ENCODE measurements at places on chromosomes 5 and 9.

- DNase-seq: peak; percentile 15
These were observed 197.0 kb downstream of the PCSK1 start for GRCh38 chr5:96236051-96236450.

- no peak for DNase-seq
These were observed 142.0 kb upstream of the PANK3 start for GRCh38 chr5:168721002-168721753.

DNA sequence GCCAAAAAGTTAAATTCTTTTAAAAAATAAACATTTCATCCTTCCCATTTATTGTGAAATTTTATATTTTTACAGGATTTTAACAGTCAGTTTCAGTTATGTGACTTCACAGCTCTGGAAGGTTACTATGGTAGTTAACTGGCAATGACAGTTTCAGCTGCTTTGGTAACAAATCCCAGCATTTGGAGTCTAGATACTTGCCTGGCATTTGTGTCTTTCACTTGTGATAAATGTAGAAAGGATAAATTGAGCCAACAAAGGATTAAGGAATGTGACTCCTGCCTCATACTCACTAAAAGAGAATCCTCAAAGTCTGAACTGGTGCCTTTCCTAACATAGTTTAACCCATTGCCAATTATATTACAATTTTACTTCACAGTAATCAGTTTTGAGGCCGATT, 315.5 kb downstream of the FER start:
- DNase-seq: peak; percentile 31

DNA sequence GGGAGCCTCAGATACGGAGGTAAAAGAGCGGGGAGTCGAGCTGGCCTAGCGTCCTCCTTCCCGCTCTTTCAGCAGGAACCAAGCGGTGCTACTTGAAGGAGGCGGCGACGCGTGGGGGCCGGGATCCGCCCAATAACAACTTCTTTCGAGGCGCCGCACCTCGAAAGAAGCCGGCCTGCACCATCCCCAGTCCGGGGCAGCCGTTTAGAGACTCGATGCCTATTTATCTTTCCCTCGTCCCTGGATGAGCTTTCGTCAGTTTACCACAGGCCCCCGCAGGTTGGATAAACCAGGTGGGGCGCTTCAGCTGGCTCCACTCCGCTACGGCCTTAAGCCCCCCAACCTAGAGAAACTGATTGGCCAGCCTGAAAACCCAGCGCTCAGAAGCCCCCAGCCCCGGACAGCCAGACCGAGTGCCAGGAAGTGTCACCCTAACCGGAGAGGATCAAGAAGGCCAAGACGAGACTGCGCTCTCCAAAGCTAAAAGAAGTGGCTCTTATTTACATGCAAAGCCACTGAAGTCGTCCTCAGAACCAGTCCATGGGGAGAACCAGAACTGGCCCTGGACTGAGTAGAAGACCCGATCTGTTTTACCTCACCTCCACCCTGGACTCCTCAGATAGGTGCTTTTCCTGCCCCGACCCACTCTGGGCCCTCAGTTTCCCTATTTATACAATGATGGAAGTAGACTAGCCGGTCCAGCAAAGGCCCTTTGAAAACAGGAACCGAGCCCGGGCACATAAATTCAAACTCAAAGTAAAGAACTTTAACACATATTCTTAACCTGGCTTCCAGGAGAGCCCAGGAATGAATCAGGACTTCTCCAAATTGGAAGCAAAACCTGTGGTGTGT, 1.4 kb downstream of the HAND1 start:
- no peak for DNase-seq

DNA sequence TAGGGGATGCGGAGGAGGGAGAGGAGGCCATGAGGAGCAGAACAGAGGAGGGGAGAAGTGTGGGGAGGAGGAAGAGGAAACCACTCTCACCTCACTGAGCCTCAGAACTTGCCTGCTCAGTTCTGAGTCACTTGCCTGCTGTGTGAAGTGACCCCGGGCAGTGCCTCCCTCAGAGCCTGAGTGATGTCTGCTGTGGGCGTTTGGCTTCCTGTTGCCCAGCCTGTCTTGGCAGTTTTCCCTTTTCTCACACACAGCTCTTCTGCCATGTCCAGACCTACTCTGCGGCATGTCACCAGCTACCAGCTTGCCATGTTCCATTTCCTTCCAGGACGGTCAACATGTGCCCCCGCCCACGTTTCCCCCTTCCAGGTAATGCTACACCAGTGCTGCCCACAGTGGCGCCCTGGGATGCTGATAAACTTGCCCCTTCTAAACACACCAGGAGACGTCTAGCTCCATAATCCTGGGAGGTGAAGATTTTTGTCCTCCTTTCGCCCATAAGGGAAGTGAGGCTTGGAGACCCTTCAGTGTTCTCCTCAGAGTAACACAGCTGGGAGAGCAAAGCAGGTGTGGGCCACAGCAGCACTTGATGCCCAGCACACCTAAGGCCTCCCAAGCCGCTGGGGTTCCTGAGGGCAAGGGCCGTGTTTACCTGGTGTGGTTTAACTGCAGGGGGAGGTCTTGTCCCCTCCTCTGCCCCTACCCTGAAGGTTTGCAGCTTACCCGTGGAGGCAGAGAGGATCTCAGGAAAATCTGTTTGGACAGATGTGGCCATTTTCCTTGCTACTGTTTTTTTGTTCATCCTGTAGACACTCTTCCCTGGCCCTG, 63.8 kb upstream of the RNF130 start:
- DNase-seq: peak; percentile 80

DNA sequence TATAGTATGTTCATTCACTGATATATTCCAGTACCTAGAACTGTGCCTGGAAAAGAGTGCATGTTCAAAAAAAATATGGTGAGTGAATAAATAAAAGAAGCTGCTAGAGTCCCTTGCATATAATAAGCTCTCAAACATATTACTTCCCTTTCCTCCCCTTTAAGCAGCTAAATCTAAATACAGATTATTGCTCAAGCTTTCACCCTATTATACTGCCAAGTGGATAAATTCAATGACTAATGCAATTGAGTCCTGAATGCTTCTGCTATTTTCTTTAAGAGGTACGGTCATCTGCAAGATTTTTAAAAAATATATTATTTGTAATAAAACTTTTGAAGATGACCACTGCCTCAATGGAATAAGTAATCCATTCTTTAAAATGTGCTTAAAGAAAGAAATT, 248.4 kb downstream of the PLK2 start:
- DNase-seq: peak; percentile 11

DNA sequence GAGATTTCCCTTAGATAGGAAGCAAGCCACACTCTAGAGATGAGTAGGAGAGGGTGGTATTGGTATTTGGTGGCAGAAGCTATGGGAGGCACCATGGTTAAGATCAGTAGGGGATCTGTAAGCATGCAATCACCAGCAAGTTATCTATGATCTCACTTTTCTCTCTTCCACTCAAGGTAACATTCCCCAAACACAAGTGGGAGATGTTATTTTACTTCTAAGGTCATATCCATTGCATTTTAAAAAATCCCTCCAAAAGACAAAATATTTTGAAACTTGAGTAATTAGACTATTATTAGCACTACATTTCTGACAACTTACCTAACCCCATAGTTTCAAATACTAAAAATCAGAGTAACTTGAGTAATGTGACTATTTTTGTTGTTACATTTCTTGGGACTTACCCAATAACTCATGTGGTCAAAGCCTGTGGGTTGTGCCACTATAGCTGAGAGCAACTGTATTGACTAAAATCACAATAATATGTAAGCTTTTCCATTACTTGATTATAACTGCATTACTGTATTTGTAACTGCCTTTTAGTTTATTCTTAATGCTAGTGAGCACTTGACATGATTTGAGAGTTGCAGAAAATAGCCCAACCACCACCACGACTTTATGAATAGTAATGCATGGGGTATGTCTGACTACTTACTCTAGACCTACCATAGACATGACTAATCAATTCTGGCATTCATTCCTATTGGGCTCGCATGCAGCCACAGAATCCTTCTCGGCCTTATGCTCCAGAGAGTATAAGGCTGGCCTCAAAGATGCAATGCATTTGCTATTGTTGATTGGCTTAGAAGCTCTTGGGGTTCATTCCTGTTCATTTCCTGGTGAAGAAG, 264.7 kb downstream of the TRIM32 start:
- no peak for DNase-seq

GRCh38 chr5:172630482-172630881, 10.6 kb upstream of the NEURL1B start:
- DNase-seq: no peak

GRCh38 chr5:141362719-141363118, 1.2 kb upstream of the PCDHGA5 start:
- DNase-seq: no peak

DNA sequence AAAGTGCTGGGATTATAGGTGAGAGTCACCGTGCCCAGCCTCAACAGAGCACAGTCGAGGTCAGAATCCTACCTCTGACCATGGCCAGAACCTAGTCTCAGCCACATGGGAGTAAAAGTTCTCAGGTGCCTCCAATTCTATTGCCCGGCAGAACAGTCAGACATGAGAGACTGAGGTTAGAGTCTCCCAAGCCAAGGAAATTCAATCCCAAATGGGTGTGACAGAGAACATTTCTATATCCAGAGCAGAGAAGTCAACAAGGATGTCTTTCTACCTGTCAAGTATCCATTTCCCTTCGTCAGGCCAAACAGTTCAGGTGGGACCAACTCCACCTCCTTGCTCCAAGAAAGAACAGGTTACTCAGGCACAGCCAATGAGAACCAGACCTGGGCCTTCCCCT, 10.5 kb downstream of the ANXA6 start:
- DNase-seq: no peak

GRCh38 chr9:35158501-35159280, 3.1 kb upstream of the UNC13B start:
- no peak for DNase-seq

GRCh38 chr5:168647083-168647482, 67.9 kb upstream of the PANK3 start:
- DNase-seq: peak; percentile 61

GRCh38 chr9:74447451-74448193, 49.5 kb upstream of the RORB start:
- DNase-seq: no peak

DNA sequence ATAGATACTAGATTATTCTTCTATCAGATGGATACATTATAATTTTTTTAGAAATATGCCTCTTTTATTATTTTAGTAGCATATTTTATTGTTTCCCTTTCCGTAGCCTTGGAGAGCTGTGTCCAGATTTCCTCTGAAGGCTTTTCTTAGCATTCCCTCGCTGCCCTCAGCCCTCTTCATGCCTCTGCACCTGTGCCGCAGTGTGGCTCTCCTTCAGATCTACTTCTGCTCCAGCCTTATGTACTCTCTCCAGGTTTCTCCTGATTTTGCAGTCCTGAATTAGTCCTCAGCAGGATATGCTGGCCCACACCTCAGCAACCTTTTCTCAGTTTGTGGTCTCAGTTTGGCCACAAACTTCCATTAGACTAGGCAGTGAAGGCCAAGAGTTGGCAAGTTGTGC, 1052.0 kb downstream of the TAF11L14 start:
- DNase-seq: no peak

DNA sequence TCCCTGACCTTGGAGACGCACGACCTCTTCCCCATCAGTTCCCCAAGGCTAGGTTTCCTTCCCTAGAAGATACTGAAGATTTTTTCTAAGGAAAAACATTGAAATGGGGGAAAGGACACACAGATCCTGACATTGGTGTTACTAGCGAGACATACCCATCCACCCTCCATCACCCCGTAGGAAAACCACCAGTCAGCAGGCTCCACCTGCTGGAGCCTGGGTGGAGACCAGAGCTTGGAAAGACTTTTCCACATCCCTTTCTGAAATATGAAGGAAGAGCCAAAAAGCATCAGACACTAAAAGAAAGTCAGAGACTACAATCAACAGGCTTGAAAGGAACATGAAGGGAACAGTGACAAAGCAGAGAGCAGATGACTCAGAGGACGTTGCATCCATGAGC, 638.0 kb downstream of the IRX1 start:
- DNase-seq: no peak

DNA sequence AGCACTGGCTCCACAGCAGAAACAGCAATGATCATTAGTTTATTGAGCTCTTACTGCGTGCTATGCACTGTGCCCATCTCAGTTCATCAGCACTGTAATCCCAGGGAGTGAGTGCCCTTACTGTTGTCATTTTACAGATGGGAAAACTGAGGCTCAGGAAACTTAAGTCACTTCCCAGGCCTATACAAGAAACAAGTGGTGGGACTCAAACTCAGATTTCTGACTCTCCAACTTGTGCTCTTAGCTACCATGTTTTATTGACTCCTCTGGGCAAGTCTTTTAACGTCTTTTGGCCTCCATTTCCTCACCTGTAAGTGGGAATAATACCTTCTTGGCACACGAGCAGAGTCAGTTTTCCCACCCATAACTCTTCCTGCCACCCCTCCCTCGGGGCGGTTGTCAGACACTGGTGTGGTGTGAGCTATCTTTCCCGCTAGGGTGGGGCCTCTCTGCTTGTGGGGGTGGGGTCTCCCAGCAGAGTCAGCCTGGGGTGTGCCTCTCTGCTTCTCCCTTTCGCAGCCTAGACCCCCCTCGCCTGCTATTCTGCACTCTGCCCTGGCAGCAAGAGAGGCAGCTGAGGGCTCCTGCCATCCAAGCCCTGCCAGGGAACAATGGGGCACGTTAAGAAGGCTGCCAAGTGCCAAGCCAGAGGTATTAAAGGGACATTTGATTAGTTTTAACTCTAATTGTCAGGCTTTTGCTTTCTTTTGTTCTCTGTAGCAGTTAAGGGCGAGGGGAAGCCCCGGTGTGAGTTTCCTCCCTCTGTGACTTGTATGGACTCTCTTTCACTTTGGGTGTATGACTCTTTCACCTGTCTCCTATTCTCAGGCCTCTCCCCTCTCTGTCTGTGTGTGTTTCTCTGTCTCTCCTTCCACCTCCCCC, 12.1 kb downstream of the GALNT10 start:
- no peak for DNase-seq

- DNase-seq: no peak
These were observed 13.4 kb downstream of the OLFML2A start for GRCh38 chr9:124790301-124790700.

- peak; percentile 71 for DNase-seq
These were observed 88.6 kb upstream of the RASGRF2 start for GRCh38 chr5:80871541-80871961.

DNA sequence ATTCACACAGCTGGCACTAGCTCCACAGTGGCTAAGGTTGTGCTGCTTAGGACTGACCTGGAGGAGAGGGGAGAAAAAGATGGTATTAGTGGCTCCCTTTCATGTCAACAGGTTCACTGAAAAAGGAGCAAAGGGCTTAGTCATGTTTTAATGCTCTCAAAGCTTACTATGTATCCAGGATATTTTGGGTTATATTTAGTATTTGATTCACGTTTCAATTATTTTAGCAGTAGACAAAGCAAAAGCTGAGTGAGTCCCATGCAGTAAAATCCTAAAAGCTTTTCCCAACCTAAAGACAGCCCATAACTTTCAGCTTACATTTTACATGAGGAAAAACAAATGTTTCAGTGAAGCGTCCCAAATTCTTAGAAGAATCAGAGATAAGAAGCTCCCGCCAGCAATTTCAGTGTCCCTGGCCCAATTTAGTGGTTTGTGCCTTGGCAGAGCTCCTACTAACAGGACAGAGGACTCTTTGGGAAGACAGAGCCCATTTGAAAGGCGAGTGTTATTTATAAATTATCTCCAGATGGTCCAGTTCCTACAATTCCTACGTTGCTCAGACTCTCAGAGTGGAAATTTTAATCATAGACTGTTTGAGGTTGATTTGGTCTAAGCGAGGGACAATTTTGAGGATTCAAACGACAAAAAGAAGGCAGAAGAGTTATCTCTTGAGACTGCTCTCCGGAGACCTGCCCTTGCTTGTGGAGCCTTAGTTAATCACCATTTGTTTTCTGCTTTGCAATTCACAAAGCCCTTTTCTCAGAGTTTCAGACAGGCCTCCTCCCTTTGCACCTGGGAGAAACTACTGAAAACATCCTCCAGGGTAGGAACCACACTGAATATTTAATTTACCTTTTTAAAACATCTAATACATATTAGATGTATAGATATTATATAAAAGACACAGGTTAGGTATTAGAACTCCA, 225.0 kb upstream of the ANKRD55 start:
- peak; percentile 29 for DNase-seq

GRCh38 chr9:14779566-14780022, 57.1 kb upstream of the CER1 start:
- DNase-seq: no peak
